ENCODE measurements at places on chromosomes 6 and 20.
A peak's percentile ranks its signal among the peaks of the same experiment; 100 is the strongest.

GRCh38 chr6:119881416-119881815 is 531.9 kb upstream of the MAN1A1 start:
- DNase-seq = peak; percentile 57

- DNase-seq = no peak
These were observed 22.6 kb downstream of the HEBP2 start for GRCh38 chr6:138426500-138427123.

DNA sequence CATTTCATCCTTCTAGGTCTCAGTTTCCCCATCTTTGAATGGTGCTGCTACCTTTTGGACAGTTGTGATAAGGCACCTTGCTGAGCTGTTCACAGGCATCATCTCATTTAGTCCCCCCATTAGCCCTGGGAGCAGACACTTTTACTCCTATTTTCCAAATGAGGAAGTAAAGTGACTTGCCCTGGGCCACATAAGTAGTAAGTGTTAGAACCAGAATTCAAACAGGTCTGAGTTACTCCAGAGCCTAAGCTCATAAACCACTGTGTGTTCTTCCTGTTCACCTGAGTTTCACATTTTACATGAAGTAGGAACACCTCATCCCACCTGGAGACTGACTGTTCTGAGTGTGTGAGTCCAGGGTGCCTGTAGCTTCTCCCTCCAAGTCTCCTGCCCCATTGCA is 43.5 kb upstream of the EPB41L1 start:
- DNase-seq = no peak

GRCh38 chr20:50470264-50470858 is 39.8 kb upstream of the PTPN1 start:
- peak; percentile 14 for DNase-seq

DNA sequence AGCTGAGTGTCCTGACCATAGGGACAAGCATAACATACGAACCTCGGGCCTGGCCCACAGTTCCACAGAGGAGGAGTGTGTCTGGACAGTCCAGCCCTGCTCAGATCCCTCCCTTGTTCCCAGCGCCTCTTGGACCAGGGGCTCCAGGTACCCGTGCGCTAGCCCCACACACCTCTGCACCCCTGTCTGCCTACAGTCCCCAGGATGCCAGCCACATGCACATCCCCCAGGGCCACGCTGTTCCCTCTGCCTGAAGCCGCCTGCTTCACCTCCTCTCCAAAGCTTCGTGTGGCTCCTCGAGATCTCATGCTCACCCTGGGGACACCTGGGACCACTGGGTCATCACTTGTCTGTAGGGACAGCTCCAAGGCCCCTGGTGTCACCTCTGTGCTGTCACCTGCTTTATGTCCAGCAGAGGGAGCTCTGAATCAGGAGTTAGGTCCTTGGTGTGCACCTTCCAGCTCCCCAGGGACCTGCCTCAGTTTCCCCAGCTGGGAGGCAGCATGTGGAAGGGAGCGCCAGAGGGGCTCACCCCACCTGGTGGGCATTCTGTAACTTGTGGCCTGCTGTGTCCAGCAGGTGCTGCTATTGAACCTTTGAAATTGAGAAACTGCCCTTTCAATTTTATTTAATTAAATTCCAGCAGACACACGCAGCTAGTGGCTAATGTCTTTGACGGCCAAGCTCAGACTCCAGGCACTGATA is 7.3 kb upstream of the YTHDF1 start:
- peak; percentile 48 for DNase-seq

DNA sequence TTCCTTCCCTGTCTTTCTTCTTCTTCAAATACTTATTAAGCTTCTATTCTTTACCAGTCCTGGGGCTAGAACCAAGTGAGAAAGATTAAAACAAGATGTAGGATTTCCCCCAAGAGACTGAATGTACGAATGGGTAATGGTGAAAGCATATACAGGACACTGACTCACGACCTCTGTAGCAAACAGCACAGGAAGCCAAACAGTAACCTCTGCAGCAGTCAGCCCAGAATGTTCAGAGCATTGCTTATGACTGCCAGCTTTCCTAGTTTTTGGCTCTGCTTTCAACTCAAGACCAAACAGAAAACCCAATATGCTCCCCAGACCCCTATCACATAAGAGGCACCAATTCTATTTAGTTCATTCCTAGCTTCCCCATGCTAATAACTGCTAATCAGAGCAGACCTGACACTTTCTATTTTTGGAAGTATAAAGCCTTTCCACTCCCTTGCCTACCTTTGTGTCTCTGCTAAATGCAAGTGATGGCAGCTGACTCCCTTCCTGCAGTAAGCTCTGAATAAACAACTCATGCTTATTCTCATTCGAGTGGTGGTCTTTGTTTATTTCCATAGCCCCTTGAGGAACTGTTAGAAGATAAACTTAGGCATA is 690.6 kb downstream of the EPM2A start:
- DNase-seq = peak; percentile 57

DNA sequence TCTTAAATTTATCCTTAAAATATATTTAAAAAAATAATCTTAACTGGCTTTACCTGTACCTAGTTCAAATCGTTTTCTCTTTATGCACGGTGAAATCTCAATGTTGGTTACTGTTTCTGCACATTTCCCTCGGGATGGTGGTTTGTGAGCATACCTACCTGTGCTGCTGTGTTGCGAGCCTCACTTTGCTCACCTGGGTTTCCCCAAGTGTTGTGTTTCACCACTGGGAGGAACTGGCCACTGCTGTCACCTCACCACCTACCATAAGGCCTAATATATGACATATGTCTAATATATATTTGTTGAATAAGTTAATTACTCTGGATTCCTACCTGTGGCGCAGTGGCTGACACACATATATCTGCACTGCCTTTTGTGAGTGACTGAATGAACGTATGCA is 493.5 kb upstream of the FLRT3 start:
- DNase-seq = peak; percentile 89

DNA sequence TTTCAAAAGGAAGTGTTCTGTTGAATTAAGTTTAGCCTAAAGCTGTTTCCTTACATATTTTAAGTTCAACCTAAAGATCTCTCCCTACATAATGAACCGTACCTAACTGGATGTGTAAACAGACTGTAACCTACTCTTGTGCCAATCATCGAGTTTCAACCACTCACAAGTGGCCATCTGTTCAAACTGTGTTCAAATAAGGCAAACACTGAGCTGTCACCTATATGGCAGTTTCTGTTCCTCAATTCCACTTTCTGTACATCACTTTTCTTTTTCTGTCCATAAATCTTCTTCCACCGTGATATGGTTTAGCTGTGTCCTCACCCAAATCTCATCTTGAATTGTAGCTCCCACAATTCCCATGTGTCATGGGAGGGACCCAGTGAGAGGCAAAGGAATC is 428.6 kb downstream of the HACE1 start:
- peak; percentile 59 for DNase-seq

DNA sequence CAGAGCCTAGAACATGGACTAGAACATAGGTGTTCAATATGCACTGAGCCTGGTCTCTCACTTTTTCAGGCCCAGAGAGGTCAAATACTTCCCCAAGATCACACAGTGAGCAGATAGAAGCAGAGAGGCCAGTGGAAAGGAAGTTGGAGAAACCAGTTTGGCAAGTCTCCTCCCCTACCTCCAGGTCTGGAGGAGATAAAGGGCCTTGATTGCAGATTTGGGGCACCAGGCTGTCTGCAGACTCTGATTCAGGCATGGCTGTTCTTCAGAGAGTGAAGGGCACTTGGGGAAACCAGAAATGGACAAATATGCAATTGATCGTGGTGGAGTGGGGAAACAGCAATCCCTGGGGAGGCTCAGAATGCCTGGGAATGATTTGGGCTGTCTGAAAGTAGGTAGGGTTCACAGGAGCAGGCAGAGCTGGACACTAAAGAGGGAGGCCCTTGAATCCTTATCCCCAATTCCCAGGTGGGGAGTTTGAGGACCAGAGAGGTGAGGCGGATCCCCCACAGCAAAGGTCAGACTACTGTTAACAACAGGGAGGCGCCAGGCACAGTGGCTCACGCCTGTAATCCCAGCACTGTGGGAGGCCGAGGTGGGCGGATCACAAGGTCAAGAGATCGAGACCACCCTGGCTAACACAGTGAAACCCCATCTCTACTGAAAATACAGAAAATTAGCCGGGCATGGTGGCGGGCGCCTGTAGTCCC is 2.3 kb downstream of the PEDS1 start:
- no peak for DNase-seq

GRCh38 chr6:116666869-116667268 is 1.7 kb downstream of the ZUP1 start:
- DNase-seq = no peak

Data from NCI-H2171 treated with DMSO at 0.1 percent for 48 hours (cell line).